Suprapubic skin (tissue), 4 donors: ENCODE measurements at places on chromosomes 2 and 18. TPM values are rescaled to one million over a fixed set of nuclear protein-coding genes. Genes with fewer than 3 reads are reported as not detected.

GRCh38 chr2:142874293-142874814, 3.1 kb upstream of the KYNU start:
- no peak overlapping the region for H3K4me3 ChIP-seq
- no peak for DNase-seq
- H3K27ac ChIP-seq: peak overlapping the region; percentile 72
- peaks cover 25% of the 10 kb centered on the region for H3K4me1 ChIP-seq

DNA sequence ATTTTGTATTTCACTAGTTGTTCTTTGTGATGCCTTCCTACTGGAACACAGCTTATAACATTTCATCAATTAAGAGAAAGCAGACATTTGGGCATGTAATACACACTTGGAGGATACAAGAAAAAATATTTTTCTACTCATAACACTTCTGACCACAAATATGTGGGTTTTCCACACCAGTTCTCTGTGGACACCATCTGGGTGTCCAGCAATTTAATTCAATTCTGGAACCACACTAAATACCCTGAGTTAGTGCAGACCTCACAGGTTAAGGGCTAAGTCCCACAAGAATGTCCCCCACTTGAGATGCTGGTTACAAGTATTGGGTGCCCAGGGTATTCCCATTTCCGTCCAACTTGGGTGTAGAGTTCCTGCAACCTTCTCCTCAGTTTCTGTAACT, 91.1 kb upstream of the SKOR2 start:
- no peak for DNase-seq
- H3K4me3 ChIP-seq: no peak overlapping the region
- H3K27ac ChIP-seq: no peak overlapping the region
- H3K36me3 ChIP-seq: no peaks in the 10 kb centered on the region

- H3K36me3 ChIP-seq: peaks cover 73% of the 10 kb centered on the region
- DNase-seq: peak; percentile 48
- no peak overlapping the region for H3K4me3 ChIP-seq
- H3K27me3 ChIP-seq: no peaks in the 10 kb centered on the region
- H3K4me1 ChIP-seq: no peaks in the 10 kb centered on the region
Measured at GRCh38 chr18:12334366-12334808, 26.3 kb downstream of the TUBB6 start.

DNA sequence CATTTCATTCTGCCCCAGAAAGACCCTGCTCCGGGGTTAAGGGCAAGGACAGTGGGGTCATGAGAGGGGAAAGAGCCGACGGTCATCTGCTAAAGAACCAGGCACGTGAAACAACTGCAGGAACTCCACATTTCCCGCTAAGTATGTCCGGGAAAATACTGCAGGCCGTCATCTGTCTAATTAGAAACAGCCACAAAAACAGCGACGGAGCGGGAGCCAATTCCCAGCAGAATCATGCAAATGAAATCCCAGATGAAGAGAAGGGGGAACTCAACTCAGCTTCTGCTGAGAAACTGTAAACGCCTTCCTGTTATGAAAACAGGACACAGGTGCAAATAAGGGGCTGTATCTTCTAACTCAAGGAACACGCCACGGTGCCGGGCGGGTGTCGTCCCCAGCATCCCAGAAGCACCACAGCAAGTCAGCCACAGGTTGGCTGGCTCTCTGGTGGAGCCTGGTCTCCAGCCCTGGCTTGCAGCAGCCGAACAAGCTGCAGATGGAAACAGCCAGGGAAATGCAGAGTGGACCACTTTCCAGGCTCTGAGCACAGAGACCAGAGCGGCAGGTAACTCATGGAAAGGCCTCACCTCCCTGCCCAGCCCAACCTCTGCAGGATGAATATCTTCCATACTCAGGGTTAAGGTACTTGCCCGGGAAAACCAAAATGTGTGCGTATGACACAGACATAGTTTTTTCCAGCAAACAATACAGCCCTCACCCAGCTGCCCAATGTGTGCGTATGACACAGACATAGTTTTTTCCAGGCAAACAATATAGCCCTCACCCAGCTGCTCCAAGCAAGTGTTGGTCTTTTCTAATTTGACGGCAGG, 28.9 kb downstream of the PXDN start:
- peak overlapping the region; percentile 38 for H3K27ac ChIP-seq
- no peak overlapping the region for H3K4me3 ChIP-seq
- DNase-seq: no peak
- peaks cover 22% of the 10 kb centered on the region for H3K4me1 ChIP-seq
- H3K27me3 ChIP-seq: peaks cover 3% of the 10 kb centered on the region

GRCh38 chr2:111910609-111911277, 12.3 kb downstream of the MERTK start:
- DNase-seq: no peak
- H3K27ac ChIP-seq: no peak overlapping the region
- no peaks in the 10 kb centered on the region for H3K27me3 ChIP-seq
- H3K36me3 ChIP-seq: no peaks in the 10 kb centered on the region
- H3K4me1 ChIP-seq: peaks cover 28% of the 10 kb centered on the region
- H3K4me3 ChIP-seq: no peak overlapping the region

DNA sequence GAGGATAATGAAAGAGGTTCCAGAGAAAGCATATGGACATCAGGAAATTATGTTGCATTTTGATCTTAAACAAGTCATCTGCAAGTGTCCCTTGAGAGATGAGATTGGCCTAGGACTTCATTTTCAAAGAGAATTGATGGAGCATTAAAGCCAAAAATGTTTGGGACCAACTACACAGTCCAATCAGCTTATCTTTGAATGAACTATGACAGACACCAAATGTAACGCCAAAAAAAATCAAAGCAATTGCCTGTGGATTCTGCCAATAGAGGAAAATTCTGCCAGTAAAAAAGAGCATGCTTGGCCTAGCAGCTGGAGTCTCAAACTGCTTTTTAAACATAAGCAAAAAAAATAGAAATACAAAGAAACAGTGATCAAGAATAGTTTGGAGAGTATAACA, 594.5 kb upstream of the CHAC2 start:
- H3K4me3 ChIP-seq: no peak overlapping the region
- no peaks in the 10 kb centered on the region for H3K4me1 ChIP-seq
- H3K36me3 ChIP-seq: no peaks in the 10 kb centered on the region
- no peak overlapping the region for H3K27ac ChIP-seq
- no peaks in the 10 kb centered on the region for H3K27me3 ChIP-seq

DNA sequence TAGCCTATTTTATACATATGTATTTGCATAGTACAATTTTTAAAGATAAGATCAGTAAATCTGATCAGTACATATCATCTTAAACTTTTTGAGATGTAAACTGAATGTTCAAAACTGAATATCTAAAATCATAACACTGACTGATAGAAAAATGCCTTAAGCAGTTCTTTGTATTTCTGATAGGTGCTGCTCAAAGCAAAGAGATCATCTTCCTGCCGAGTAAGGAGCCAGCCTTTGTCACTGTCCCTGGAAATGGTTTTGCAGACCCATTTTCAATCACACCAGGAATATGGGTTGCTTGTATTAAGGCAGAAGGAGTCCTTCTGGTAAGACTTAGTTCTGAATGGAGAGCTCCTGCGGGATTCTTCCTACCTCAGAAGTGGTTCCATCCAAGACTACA, 135.0 kb downstream of the LAMA3 start:
- peaks cover 40% of the 10 kb centered on the region for H3K4me1 ChIP-seq
- H3K4me3 ChIP-seq: no peak overlapping the region
- peaks cover 4% of the 10 kb centered on the region for H3K36me3 ChIP-seq
- DNase-seq: no peak

- no peak overlapping the region for H3K27ac ChIP-seq
- H3K27me3 ChIP-seq: no peaks in the 10 kb centered on the region
- no peaks in the 10 kb centered on the region for H3K4me1 ChIP-seq
- H3K4me3 ChIP-seq: no peak overlapping the region
- H3K36me3 ChIP-seq: no peaks in the 10 kb centered on the region
Measured at GRCh38 chr2:185208261-185208660, 530.3 kb upstream of the FSIP2 start.

The FAM136A gene
- total RNA-seq: 28.0 TPM

The GKN2 gene
- not detected for total RNA-seq
